Smooth muscle cell of bladder (primary cell): ENCODE measurements at places on chromosomes 11 and 22. TPM values are rescaled to one million over a fixed set of nuclear protein-coding genes. Genes with fewer than 3 reads are reported as not detected.

TMEM86A gene
- 0.57 and 0.83 TPM in 2 replicates for total RNA-seq

CASP5 gene
- 0.14 TPM in 1 of 2 replicates, not detected in the other for total RNA-seq

NXPE4 gene
- not detected in 2 replicates for total RNA-seq

SLC6A5 gene
- total RNA-seq: under 0.01 TPM in 1 of 2 replicates, not detected in the other

AIFM3 gene
- total RNA-seq: 0.57 and 1.3 TPM in 2 replicates

HTR3A gene
- not detected in 2 replicates for total RNA-seq
